Stimulated activated CD8-positive, alpha-beta memory T cell treated with anti-CD3 and anti-CD28 coated beads, Interleukin-7, amount 100 ng/mL, for 24 hours (primary cell): ENCODE measurements at places on chromosomes 13 and 19.
A peak's percentile ranks its signal among the peaks of the same experiment; 100 is the strongest.

DNA sequence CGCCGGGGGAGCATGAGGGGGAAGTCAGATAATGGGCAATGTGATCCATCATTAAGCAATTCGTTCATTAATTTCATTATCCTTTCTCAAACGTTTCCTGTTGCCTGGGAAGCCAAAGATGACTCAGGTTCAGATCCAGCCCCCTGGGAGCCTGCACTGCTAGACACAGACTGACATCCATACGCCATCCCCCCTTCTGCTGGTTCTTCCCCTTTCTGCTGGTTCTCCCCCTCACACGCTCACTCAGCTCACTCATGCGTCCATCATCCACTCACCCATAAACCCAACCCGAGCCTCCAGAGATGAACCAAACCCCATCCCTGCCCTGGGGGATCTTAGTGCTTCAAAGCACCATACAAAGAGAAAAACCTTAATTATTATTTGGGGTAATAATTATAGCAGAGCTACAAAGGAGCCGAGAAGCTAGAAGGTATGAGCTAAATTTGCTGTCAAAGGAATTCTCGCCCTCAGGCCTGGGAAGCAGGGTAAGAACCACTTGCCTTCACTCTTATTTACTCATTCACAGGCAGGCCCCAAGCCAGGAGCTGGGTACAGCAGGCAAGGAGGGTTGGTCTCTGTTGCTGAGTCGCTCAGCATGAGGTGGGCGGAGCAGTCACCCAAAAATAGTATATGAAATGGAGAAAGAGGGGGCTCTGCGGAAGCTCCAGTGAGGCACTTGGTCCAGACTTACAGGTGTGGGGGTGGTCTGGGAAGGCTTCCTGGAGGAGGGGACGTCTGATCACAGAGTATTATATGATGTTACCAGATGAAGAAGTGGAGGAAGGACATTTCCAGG, 7.0 kb upstream of the ZNF444 start:
- no peak for DNase-seq

GRCh38 chr19:18853755-18854427, 22.1 kb downstream of the UPF1 start:
- DNase-seq = no peak

DNA sequence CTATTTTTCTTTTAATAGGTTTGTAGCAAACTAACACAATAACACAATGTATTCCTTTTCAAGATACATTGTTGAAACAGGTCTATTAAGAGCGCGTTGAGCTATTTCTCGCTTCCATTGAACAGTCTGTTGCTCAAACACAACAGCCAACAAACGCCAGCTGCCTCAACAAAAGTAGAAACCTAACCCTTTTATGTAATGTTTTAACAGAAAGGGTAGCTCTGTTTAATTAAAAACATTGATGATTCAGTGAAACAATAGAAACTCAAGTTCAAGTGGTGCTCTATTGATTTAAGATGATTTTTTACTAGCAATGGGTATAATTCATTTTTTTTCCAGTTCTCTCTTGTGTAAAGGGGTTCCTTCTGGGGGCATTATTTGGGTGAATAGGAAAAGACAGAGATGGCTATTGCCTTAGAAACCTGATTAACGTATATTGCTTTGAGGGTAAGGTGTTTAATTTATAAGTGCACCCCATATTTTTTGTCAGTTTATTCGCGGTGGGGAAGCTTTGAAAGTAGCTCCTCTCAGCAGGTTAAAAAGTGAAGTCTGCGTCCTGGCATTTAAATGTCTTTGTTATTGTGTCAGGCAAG, 14.9 kb downstream of the ZIC2 start:
- no peak for DNase-seq

- DNase-seq = no peak
Observed at GRCh38 chr13:103810026-103810425, 743.8 kb upstream of the SLC10A2 start.

DNA sequence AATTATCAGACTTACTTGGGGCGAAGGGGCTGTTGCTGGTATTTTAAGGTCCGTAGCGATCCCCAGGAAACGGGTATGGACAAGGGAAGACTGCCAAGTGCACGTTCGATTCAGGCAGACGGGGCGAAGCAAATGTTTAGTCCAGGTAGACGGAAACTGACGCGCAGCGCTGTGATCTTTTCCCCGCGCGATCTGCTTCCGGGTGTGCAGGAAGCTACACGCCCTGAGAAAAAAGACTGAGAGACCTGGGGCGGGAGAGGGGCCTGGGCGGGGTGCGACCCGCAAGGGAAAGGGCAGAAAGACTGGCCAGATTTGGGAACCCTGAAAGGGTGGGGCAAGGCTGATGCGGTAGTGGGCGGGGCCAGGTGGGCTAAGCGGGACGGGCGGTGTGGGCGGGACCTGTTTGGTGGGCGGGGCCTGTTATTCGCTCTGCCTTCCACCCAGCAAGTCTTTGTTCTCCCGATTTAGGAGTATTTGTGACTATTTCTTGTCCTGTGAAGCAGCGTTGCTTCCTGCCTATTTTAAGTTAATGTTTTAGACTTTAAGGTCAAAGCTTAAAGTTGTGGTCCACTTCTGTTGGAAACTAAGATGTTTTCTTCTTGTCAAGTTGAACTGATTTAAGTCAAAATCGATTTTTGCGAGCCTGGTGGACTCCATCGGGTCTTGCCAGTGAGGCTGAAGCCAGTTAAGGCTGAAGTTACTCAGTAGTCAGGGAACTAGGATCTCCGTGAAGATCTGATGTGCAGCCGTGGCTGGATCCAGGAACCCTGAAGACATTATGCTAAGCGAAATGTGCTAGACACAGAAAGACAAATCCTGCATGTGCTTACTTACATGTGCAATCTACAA, at the start of gene ZNF836:
TSS of gene ZNF836 (minus strand) at position 301 of the 849 bp plus-strand sequence. CDS start 3,549 bp downstream, outside the sequence.
- peak; percentile 77 for DNase-seq

DNA sequence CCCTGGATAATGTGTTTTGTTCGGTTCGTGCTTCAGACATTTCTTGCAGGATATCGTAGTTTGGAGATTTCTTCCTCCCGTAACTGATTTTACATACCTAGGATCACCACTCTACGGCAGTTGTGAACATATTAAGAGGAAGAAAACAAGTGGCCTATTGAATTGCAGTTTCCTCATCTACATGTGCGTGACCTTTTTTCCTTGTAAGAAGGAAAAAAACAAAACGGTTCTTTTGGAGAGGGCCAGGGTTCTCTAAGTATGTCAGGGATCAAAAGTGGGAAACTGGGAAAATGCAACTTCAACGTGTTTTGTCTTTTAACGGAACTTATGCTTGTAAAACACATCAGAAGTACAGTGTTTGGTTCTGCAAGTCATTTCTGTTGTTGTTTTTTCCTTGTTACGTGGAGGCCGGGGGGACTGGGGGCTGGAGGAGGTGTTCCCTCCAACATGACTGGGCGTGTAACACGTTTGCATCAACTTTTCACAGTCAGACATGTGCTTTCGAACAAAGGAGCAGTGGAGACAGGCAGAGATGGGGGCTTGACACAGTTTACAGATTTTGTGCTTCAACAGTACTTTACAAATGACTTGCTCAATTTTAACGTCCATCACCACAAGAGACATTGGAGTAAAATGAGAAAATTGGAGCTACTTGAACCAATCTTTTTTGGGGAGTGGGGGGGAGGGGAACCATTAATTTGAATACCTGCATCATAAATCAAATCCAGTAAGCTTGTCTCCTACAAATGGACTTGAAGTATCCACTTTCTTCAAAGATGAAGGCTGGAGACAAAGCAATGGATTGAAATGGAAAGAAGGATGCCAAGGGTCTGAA, 3.8 kb downstream of the ZC3H4 start:
- peak; percentile 17 for DNase-seq
